ENCODE measurements at places on chromosomes 16 and 17.

- no peak for DNase-seq
These were observed 230.1 kb downstream of the SLC39A11 start for GRCh38 chr17:72862276-72862999.

DNA sequence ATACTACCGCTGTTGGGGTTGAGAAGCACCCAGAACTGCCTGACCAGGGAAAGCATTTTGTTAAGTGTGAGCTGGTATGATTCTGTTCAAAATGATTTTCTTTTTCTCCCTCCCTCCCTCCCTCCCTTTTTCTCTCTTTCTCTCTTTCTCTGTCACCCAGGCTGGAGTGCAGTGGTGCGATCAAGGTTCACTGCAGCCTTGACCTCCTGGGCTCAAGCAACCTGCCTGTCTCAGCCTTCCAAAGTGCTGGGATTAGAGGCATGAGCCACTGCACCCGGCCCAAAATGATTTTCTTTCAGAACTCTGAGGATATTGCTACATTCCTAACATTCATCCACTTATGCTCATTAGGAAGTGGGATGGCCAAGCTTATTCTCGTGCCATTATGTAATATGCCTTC lies 41.3 kb downstream of the SLC47A1 start:
- no peak for DNase-seq

DNA sequence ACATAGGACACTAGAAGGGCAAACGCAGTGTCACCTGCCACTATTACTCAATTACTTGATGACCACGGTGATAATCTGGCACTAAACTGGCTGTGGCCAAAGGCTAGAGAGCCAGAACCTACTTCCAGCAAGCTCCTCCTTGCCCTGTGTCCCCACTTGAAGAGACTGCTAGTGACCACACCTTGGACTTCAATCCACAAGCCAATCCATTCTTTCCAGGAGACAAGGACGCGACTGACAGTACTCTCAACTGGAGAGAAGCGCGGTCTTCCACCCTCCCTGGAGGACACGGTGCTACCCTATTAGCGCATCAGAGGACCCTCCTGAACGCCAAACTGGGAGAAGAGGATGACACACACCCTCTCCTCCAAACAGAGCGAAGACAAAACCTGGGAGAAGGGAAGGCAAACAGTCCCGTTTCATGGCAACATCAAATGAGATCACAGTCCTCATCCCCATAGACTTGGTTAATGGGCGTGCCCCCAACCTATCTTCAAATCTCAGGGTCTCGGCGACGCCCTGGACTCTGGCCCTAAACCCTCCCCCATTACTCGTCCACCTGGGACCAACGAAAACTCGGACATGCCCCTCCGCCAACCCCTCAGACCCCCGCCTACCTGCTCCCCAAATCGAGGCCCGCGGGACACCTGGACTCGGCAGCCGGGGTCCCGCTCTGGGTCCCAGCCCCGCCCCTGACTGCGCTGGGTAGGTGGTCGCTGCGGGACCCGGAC lies 508 bp downstream of the FLCN start:
- no peak for DNase-seq

DNA sequence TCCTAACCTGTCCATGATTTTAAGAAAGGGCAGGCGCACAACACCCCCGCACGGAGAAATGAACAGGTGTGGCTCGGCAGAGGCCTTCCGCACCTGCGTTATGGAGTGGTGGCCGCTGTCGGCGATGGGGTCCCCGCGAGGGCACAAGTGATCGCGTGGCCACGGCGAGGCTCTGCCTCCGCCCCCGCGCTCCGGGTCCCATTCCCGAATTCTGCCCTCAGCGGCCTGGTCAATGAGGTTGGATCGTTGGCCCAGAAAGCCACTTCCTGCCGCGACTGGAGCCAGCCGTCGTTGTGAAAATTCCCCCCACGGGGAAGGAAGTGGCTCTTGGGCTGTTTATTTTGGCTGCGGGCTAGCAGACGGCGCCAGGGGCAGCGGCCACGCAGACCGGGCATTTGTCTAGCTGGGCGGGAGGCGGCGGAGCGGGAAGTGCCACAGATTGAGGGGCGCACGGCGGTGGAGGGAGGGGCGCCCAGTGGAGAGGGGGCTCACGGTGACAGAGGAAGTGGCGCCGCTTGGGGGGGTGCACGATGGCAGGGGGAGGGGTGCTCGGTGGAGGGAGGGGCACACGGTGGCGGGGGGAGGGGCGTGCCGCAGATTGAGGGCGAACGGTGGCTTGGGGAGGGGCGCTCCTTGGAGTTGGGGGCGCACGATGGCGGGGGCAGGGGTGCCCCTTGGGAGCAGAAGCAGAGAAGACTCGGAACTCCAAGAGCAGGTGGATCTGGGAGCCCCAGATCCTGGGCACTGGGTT lies 25.0 kb downstream of the MRC2 start:
- peak; percentile 27 for DNase-seq

DNA sequence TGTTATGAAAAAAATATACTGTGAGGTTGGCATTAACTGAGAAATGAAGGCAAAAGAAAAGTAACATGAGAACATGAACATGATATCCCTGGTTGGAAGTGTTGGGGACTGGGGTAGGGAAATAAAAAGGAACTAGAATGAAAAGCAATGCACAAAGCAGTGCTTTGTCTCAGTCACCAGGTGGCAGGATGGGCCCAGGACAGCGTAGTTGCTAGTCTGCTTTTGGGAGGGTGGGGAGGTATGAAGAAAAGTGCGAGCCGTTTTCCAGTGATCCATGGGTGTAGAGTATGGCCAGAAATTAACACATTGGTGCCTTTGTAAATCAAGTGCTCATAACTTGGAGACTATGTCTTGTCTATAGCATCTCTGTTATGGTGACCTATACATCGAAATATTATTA lies 662.5 kb upstream of the SALL1 start:
- no peak for DNase-seq

Data from stimulated activated CD8-positive, alpha-beta memory T cell treated with anti-CD3 and anti-CD28 coated beads, Interleukin-15, amount 100 ng/mL, for 48 hours (primary cell).